Stomach (tissue), 19 donors: ENCODE measurements at places on chromosomes 3 and 15. TPM values are rescaled to one million over a fixed set of nuclear protein-coding genes. Genes with fewer than 3 reads are reported as not detected.
A peak's percentile ranks its signal among the peaks of the same experiment; 100 is the strongest.

- no peak for DNase-seq
Measured at GRCh38 chr3:31453430-31453829, 79.3 kb upstream of the STT3B start.

DNA sequence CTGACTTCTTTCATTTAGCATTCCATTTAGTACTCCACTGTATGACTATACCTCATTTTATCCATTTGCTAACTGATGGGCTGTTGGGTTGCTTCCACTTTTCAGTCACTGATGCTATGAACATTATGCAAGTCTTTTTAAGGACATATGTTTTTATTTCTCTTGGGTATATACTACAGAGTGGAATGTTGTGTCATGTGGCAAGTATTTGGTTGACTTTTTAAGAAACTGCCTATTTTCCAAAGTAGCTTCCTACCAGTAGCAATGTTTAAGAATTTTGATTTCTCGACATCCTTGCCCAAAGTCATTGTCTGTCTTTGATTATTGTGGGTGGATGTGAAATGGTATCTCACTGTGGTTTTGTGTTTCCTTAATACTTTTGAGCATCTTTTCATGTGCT, 110.1 kb upstream of the TPM1 start:
- DNase-seq = no peak

GRCh38 chr3:136805795-136806194, 13.1 kb upstream of the SLC35G2 start:
- DNase-seq = no peak

DNA sequence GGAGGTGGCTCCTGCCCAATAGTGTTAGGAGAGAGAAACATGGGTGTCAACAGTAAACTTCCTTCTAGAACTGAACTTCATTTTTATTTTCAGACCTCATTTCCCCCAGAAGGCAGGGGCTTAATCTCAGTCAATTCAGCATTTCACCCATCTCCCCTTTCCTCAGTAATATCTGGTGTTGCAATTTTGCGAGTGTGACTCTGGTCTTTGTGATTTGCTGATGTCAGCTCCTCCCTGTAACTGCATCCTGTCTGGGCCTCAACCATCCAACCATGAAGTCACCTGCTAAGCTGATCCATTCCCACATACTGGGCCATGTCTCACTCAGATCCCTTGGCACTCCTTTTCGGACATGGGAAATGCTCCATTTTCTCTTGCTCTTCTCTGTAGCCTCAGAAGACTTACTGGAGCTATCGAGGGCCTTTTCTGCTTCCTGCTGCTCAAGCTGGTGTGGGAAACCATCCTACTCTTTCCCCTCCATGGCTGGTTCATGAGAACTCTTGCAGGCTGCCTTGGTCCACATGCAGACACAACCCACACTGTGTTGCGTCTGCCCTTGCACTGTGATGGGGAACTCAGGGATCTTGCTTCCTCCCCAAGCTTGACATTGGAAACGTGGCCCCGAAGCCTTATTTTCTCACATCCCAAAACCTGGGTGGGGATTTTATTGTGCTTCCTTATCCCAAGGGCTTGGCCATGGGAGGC, 24.6 kb downstream of the CCR4 start:
- DNase-seq = no peak

DNA sequence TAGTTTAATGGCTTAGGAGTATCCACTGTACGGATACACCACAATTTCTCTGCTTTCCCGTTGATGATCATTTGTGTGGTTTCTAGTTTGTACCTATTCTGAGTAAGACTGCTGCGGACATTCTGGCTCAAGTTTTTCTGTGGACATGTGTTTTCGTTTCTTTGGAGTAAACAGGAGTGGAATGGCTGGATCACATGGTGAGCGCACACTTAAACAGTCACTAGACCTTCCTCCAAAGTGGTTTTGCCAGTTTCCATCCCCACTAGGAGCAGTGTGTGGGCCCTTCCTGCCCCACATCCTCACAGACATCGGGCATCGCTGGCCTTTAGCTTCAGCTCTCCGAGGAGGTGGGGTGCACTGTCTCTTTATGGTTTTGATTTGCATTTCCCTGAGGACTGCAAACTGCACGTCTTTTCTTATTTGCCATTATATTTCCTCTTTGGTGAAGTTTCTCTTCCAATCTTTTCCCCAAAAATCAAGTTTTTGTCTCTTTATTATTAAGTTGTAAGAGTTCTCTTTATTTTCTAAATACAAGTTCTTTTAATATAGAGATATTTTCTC, 94.1 kb downstream of the VGLL4 start:
- no peak for DNase-seq

GRCh38 chr3:14957925-14958324, 10.5 kb downstream of the NR2C2 start:
- DNase-seq = no peak

- no peak for DNase-seq
Measured at GRCh38 chr3:125470671-125471070, 49.3 kb downstream of the SNX4 start.

GRCh38 chr15:77035584-77035983, 35.3 kb downstream of the TSPAN3 start:
- peak; percentile 11 for DNase-seq

- no peak for DNase-seq
Measured at GRCh38 chr3:174662653-174663052, 196.5 kb upstream of the NAALADL2 start.

GRCh38 chr3:78614486-78614885, 1153.3 kb downstream of the ROBO1 start:
- DNase-seq = no peak

DNA sequence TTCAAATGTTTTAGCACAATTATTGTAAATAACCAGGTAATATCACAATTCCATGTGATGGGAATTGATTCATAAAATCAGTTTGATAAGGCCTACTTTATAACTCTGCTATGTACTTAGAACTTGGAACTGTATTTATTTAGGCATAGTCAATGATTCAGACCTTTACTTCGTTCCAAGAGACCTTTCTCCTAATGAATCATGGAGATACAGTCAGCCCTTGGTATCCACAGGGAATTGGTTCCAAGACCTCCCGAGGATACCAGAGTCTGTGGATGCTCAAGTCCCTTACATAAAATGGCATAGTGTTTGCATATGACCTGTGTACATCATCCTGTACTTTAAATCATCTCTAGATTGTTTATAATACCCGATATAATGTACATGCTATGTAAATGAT, 60.8 kb upstream of the UMPS start:
- no peak for DNase-seq

DNA sequence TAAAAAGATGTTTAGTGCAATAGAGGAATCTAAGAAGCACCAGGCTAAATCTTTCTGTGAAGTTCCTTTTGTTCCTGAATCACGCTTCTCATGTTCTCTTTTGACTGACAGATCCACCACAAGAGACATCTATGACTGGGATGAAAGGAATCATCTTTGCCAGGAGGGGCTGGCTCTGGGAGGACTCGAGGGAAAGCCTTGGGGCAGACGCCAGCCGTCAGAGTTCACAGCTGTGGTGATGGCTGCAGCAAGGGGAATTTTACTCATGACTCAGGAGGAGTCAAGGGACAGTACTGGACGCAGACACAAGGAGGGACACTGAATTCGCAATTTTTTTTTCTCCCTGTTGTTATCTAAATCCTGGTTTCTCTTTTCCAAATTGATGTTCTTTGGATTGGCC, 38.7 kb downstream of the C3orf38 start:
- no peak for DNase-seq

DNA sequence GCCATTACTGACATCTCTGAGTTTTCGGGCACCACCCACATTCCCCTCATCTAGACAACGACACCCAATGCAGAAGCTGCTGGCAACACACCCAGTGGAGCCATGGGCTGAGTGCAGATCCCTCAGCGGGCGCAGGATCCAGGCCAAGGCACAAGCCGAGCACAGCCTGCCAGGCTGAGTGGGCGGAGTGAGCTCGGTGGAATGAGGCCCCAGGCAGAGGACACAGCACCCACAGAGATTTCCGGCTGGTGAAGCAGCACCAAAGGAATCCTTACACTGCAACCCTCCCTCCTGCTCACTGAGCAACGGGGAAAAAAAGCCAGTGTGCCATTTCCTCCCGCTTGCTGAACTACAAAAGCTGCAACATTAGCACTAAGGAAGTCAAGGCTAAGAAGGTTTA, 34.3 kb downstream of the ZMAT3 start:
- no peak for DNase-seq

DNA sequence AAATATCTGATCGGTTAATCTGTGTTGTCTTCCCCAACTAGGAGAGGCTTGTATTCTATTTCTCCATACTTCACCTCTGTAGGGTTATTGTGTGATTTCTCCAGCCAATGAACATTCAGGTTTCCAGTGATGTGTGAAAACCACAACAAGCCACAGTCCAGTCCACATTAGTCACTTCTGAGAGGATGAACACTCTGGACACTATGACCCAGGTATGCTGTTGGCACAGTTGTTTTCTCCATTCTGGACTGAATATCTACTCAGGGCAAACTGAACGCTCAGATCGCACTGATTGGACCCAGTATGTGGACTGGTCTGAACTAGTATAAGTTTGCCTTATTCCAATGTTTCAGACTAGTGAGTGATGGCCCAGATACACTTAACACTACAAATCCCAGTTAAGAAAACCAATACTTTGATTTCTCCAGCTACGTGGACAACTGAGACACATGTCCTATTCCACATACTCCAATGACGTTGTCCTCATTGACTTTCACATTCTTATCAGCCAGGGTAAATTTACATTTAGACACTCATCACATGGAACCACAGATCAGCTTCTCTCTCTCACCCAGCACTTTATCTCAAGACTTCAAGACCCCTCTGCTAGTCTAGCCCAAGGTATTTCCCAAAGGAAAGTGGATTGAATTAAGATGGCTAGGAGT, 587.4 kb upstream of the SGO1 start:
- no peak for DNase-seq

DNA sequence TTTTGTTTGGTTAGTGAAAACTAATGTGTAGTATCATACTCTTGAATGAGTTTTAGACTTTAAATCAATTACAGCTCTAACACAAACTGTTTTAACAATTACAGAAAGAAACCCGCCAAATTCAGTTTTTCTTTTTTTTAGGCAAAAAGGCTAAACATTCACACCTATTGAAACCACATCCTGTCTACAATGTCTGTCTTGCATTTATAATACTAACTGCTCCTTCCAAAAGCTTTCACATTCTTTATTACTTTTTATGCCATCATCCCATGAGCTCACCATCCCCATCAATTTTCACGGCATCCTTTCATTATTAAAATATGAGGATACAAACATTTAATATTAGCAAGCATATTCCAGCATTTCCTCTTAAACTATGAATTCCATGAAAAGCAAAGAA, 593.3 kb downstream of the FOXP1 start:
- DNase-seq = no peak

GRCh38 chr3:138691351-138691750, 82.8 kb downstream of the FAIM start:
- DNase-seq = no peak

DNA sequence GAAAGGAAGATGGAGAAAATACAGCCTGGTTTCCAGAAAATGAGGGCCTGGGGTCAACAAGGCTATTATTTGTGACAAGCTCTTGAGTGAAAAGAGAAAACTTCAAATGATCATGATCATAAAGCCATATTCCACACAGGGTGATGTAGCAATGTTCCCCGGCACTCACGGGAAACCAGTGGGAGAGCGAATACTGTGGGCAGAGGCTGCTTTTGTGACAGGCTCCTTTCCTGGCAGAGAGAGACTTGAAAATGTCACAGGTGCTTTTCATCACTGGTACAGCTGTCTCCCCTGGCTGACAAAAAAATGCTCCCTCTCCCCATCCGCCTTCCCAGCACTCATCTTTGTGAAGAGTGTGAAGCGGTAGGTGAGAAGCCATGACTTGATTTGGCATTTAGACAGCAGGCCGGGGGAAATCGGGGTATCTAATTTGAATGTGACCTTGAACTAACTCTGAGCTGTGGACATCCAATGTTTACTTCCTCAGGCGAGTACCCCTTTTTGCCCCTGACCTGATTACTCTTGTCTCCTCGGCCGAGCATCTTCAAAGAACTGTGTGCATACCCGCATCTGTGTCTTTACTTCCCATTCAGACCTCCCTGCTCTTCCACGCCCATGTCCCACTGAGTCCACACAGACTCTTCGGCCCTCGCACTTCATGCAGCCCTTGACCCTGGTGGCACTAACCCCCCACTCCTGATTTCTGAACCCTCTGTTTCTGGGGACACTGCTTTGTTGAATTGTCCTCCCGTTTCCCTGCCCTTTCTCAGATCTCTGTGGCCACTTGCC, 23.2 kb downstream of the CA12 start:
- DNase-seq = no peak

GRCh38 chr3:133962849-133963248, 66.9 kb downstream of the SLCO2A1 start:
- DNase-seq = no peak

- DNase-seq = peak; percentile 95
Measured at GRCh38 chr3:146160964-146161662, at the start of gene PLOD2. Gene PLOD2, minus strand, starts transcription at chr3:146161184. Its CDS starts 195 bp downstream, at chr3:146160989.

- DNase-seq = no peak
Measured at GRCh38 chr15:53872410-53872809, 105.8 kb upstream of the UNC13C start.

DNA sequence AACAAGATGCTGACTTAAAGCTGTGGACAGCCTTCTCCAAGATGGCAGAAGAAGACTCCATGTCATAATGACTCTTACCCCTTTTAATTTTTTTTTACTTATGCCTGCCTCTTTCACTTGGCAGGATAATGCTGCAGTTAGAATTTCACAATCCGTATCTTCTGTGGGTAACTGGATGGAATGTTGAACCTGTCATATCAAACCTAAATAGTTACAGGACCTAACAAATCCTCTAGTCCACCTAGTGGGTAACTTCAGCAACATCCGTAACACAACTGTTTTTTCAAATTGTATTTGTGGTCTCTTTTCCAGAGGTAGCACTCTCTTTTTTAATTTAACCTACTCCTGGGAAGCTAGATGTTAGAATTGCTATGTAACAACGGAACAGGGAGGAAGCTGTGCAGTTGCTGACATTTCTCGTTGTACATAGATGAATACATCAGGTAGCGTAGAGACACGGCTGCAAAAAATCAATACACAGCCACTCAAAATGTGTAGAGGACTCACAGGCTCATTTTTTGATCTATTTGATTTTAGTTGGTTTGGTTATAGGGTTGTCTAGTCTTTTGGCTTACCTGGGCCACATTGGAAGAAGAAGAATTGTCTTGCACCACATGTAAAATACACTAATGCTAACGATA, 43.9 kb upstream of the TRPM1 start:
- no peak for DNase-seq

GRCh38 chr3:141440942-141441341, 45.9 kb upstream of the RASA2 start:
- DNase-seq = no peak

DNA sequence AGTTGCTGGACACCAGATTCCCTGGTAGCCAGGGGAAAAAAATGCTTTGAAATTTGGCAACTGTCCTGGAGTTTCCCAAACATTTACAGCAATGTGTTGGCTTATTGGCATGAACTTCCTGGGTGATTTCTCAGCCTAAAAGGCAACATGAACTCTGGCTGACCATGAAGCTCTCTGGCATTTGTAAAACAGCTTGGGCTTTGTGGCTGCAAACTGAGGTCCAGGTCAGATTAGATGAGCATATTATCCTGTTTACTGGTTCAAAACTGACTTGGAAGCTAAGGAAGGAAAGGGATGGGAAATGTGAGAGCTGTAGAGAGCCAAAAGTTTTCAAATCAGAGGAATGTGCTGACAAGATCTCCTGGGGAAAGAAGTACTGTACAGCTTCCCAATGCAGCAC, 139.0 kb downstream of the P3H2 start:
- DNase-seq = peak; percentile 67

GRCh38 chr3:72451841-72452240, 396.4 kb downstream of the SHQ1 start:
- no peak for DNase-seq

Gene GCSAM
- 0.73 TPM for total RNA-seq

Gene PLCB2
- 11.7 TPM for total RNA-seq

Gene MME
- total RNA-seq = 49.4 TPM

Gene BFSP2
- not detected for total RNA-seq

Gene CALML4
- 17.8 TPM for total RNA-seq
